ENCODE measurements at places on chromosomes 11 and 22. TPM values are rescaled to one million over a fixed set of nuclear protein-coding genes. Genes with fewer than 3 reads are reported as not detected.
A peak's percentile ranks its signal among the peaks of the same experiment; 100 is the strongest.

KCNE3 gene
- 34.9 TPM for total RNA-seq

TNKS1BP1 gene
- 147 TPM for total RNA-seq

- no peak overlapping the region for H3K4me3 ChIP-seq
- no peak for DNase-seq
- no peaks in the 10 kb centered on the region for H3K36me3 ChIP-seq
- H3K4me1 ChIP-seq: no peaks in the 10 kb centered on the region
- no peak overlapping the region for H3K27ac ChIP-seq
These were observed 32.4 kb downstream of the SLN start for GRCh38 chr11:107679255-107680024.

GRCh38 chr22:46887978-46888377, 125.5 kb downstream of the TBC1D22A start:
- no peak overlapping the region for H3K27ac ChIP-seq
- DNase-seq: no peak
- no peak overlapping the region for H3K4me3 ChIP-seq

DNA sequence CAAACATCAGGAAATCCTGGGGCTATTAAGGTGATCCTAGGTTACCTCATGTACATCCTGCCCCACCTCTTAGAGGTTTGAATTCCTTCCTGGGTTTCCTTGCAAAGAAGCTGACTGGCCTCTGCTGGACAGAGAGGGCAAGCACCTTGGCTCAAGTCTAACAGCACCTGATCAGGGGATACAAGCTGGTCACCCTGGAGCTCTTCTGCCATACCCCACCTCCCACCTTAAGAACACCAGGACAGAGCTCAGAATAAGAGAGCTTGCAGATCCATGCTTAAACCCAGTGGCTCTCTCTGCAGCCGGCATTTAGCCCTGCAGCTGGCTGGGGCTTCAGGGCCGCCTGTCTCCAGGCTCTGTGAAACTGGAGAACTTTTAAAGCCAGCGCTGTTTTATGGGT, 386.6 kb upstream of the NARS2 start:
- H3K27me3 ChIP-seq: peaks cover 8% of the 10 kb centered on the region
- H3K4me3 ChIP-seq: no peak overlapping the region
- no peaks in the 10 kb centered on the region for H3K36me3 ChIP-seq
- no peak overlapping the region for H3K27ac ChIP-seq
- DNase-seq: peak; percentile 48

DNA sequence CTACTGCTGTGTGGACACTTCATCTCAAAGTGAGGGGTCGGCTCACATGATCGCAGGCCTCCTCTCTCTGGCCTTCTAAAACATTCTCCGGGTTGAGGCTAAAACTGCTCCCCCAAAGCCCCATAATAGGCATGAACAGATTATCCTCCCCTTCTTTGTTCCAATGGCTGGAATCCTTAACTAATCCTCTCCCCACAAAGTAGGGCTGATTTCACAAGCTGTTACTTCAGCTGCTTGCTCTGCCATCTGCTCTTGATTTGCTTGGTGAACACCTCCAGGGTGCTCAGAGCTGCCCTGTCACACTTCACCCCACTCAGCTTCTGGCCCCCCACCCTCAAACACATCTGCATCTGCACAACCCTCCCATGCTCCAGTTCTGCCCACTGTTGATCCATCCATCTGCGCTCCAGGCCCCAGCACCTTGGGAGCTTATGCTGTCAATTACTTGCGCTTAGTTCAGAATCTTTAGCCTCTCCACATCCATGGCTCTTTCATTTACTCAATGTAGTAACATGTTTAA, 173.1 kb upstream of the API5 start:
- no peak overlapping the region for H3K27ac ChIP-seq
- no peaks in the 10 kb centered on the region for H3K36me3 ChIP-seq
- H3K27me3 ChIP-seq: no peaks in the 10 kb centered on the region
- H3K4me3 ChIP-seq: no peak overlapping the region

DNA sequence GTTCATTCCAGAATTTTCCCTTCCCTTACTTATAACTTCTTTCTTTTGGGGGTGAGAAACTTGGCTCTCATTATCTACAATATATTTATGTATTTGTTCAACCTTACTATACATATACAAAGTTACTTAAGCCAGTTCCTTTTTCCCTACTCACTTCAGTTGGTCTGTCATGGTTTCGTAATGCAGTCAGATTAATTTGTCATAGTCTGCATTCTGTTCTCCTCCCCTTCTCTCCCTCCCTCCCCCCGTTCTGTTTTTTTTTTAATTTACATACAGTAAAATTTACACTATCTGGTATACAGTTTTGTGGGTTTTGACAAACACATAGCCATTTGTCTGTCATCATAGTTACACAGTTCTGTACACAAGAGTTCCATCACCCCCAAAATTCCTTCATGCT, 71.8 kb upstream of the ADORA2A start:
- no peak for DNase-seq
- H3K36me3 ChIP-seq: peaks cover 72% of the 10 kb centered on the region
- no peak overlapping the region for H3K27ac ChIP-seq
- no peaks in the 10 kb centered on the region for H3K27me3 ChIP-seq
- H3K4me3 ChIP-seq: no peak overlapping the region
- peaks cover 16% of the 10 kb centered on the region for H3K4me1 ChIP-seq

GRCh38 chr11:119472856-119473222, 49.9 kb upstream of the THY1 start:
- H3K4me3 ChIP-seq: no peak overlapping the region
- no peak overlapping the region for H3K27ac ChIP-seq
- no peak for DNase-seq
- no peaks in the 10 kb centered on the region for H3K4me1 ChIP-seq
- H3K36me3 ChIP-seq: no peaks in the 10 kb centered on the region

GRCh38 chr22:47586038-47586437, 823.6 kb downstream of the TBC1D22A start:
- H3K36me3 ChIP-seq: no peaks in the 10 kb centered on the region
- H3K27me3 ChIP-seq: peaks cover 2% of the 10 kb centered on the region
- DNase-seq: no peak

- peak overlapping the region; percentile 93 for H3K27ac ChIP-seq
- peaks cover 24% of the 10 kb centered on the region for H3K4me1 ChIP-seq
- H3K27me3 ChIP-seq: no peaks in the 10 kb centered on the region
- peak overlapping the region; percentile 80 for H3K4me3 ChIP-seq
- no peaks in the 10 kb centered on the region for H3K36me3 ChIP-seq
These were observed 839 bp downstream of the CEP164 start for GRCh38 chr11:117328375-117329010.
